Right ventricle myocardium superior (tissue), 1 donor: ENCODE measurements at places on chromosomes 4 and X.

GRCh38 chr4:83071116-83071515, 36.1 kb downstream of the COPS4 start:
- DNase-seq: no peak

- DNase-seq: no peak
Measured at GRCh38 chr4:74930162-74930561, 2.8 kb upstream of the PARM1 start.

- no peak for DNase-seq
Measured at GRCh38 chrX:152204919-152205318, 66.5 kb upstream of the MAGEA10 start.

- no peak for DNase-seq
Measured at GRCh38 chrX:13483773-13484172, 85.6 kb upstream of the EGFL6 start.
